ENCODE measurements at places on chromosomes 7 and 10.

GRCh38 chr7:47449810-47450590 lies 131.9 kb downstream of the TNS3 start:
- no peak for DNase-seq

DNA sequence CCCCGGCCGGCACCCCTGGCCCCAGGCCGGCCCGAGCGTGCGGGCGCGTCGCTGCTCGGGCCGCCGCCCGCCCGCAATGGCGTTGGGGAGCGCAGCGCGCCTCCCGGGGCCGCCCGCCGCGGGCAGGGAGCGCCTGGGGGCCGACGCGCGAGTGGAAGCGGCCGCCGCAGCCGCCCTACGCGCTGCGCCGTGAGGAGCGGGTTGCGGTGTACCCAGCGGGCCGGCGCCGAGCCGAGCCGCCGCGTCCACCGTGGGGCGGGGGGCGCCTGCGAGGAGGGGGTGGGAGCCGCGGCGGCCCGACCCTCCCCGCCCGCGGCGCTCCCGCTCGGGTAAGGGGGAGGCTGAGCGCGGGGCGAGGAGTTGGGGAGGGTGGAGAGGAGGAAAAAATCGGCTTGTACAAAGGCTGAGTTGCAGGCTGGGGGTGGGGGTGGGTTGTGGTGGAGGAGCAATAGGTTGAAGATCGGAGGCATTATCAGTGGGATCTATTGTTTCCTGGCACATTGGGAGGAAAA lies 473 bp downstream of the PPP1R9A start:
- DNase-seq = no peak

- no peak for DNase-seq
Measured at GRCh38 chr7:94060752-94061151, 56.6 kb upstream of the BET1 start.

DNA sequence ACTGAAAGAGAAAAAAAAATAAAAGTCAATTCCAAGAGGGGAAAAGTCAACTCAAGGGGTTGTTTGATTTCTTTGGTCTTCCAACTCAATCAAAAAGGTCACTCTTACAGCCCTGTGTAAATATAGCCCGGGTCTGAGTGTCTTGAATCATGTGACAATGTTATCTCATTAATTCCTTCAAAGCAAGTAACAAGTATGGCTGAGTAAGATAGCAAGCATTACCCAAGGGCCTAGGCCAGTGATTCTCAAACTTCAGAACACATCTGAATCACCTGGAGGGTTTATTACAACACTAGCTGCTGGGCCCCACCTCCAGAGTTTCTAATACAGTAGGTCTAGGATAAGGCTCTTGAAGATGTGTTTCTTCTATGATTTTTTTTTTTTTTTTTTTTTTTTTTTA lies 125.0 kb downstream of the PRLHR start:
- DNase-seq = no peak

DNA sequence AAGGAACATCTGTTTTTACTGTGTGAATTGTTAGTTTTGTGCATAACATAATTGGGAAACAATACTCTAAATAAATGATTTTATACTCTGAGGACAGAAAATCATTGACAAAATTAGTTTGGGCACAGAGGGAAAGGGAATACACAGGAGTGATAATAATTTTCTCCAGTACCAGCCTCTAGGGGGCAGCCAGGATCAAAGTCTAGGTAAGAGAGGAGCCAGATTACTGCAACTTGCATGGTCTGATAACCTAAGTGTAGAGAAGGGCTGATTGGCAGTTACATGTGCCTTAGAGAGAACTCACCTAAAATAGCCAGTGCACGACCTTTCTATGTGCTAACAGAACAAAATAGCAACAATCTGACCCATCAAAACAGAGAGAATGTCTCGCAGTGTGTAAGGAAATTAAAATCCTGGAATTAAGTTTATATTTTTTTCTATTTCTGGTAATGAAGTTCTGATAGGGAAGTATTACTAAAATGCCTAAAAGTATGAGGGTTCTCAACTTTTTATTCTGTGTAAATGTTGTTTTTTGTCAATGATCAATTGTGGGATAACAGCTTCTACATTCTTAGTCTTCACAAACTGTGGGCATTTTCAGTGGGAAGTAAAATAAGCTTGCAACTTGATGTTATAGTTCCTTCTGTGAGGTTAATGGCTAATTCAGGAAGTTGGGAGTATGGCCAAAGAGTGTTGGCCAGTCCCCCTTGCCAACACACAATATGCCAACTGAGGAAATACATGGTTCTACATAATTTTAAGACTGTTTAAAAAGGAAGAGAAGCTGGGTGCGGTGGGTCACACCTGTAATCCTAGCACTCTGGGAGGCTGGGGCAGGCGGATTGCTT lies 66.4 kb downstream of the EXOC6 start:
- DNase-seq = peak; percentile 18

DNA sequence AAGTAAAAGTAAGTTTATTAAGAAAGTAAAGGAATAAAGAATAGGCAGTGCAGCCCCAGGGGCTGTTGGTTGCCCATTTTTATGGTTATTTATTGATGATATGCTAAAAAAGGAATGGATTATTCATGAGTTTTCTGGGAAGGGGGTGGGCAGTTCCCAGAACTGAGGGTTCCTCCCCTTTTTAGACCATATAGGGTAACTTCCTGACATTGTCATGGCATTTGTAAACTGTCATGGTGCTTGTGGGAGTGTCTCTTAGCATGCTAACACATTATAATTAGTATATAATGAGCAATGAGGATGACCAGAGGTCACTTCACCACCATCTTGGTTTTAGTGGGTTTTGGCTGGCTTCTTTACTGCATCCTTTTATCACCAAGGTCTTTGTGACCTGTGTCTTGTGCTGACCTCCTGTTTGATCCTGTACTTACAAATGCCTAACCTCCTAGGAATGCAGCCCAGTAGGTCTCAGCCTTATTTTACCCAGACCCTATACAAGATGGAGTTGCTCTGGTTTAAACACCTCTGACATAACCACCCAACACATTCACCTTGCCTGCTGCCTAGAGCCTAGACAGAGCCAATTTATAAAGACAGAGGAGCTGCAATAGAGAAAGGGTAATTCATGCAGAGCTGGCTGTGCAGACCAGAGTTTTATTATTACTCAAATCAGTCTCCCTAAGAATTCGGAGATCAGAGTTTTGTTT lies 10.9 kb upstream of the ERCC6 start:
- no peak for DNase-seq

GRCh38 chr7:2488272-2488645 lies 12.1 kb upstream of the GRIFIN start:
- DNase-seq = no peak

DNA sequence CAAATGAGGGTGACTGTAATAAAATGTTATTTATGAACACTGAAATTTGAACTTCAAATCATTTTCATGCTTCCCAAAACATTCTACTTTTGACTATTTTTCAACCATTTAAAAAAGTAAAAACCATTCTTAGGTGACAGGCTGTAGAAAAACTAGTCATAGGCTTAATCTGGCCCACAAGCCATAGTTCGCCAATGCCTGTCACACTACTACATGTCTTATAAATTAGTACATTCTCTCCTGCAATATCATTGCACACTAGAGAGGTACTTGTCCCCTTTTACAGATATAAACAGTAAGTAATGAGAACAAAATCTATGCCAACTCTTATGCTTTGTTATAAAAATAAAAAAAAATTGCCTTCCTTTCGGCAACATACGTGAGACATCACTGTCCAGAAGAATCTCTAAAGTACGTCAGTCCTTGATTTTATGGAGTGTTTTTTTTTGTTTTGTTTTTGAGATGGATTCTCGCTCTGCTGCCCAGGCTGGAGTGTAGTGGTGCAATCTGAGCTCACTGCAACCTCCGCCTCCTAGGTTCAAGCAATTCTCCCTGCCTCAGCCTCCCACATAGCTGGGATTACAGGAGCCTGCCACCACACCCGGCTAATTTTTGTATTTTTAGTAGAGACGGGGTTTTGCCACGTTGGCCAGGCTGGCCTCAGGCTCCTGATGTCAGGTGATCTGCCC lies 23.2 kb downstream of the UPF2 start:
- DNase-seq = no peak

GRCh38 chr10:78699971-78700370 lies 368.8 kb upstream of the ZMIZ1 start:
- DNase-seq = no peak

- DNase-seq = no peak
Measured at GRCh38 chr10:10317151-10317550, 700.5 kb upstream of the CELF2 start.

GRCh38 chr7:6015917-6016652 lies 7.0 kb downstream of the AIMP2 start:
- DNase-seq = no peak

GRCh38 chr10:35300063-35300699 lies 36.1 kb upstream of the CCNY start:
- peak; percentile 63 for DNase-seq

- no peak for DNase-seq
Measured at GRCh38 chr10:133058331-133059092, 29.2 kb upstream of the ADGRA1 start.

DNA sequence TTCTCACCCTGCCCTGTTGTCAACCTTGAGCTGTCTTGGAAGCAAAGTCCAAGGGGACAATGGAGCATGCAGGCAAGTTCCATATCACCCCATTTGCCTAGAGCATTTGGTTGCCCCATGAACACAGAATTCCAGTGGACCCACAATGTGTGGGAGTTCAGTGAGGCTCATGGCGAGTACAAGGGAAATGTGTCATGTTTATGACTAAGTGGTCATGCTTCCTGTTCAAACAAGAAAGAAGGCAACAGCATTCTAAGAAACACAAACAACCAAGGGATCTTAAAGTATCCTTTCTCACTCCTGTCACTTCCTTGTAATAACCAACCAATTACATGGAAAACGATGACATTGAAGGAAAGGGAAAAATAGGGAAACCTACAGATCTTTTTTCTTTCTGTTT lies 513.0 kb downstream of the INHBA start:
- no peak for DNase-seq

- peak; percentile 29 for DNase-seq
Measured at GRCh38 chr10:84267503-84268126, 22.8 kb downstream of the RGR start.

- no peak for DNase-seq
Measured at GRCh38 chr10:128914681-128915080, 552.4 kb upstream of the MGMT start.

DNA sequence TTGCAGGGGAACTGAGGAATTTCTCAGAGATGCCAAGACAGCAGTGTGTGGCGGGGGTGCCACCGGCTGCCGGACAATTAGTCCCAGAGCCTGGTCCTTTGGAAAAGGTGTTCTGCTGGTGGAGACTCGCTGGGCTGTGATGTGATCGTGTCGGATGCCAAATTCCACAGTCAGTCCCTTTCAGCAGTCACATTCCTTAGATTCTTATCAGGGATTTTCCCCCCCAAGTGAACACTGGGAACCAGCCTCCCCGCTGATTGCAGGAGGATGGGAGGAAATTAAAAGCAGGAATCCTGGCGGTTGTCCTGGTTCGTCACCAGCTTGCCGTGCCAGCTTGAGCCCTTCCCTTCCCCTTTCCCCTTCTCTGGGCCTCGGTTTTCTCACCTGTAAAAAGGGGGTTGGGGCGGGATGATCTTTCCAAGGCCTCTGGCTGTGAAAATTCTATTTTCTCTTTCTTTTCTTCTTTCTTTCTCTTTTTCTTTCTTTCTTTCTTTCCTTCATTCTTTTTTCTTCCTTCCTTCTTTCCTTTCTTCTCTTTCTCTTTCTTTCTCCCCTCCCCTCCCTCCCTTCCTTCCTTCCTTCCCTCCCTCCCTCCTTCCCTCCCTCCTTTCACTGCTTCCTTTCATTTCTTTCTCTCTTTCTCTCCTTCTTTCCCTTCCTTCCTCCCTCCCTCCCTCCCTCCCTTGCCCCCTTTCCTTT lies 39.6 kb downstream of the COL26A1 start:
- no peak for DNase-seq

DNA sequence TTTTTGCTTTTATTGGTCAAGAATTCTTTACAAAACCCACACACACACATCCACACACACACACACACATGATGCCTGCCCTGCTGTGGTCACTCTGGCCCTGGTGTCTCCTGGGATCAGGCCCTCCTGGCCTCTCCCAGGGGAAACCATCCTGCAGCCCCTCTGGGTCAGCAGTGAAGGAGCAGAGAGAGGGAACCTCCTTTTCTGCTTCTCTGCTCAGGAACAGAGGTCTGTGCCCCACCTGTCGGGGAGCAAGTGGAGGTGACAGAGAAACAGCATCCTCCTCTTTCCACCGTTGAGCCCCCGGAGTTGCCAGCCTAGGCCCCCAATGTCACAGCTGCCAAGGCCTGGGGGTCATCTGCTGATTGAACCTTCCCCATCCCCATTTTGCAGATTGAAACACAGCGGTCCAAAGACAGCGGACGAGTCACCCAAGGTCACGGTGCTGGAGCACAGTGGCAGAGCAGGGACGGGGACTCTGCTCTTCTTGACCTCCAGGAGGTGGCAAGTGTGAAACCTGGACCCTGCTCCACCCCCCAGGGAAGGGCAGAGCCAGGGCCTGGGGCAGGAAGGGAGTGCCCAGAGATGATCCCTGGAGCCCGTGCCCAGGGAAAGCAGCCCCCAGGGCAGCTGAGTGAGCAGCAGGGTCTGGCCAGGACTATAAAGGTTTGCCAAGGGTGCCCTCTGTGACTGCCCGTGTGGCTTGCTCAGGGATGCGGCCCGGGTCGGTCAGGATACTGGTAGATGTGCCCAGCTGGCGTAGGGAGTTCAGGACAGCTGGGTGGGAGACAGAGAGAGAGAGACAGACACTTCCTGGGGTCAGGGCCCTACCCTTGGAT lies 15.0 kb upstream of the TBL2 start:
- DNase-seq = no peak

GRCh38 chr10:66762218-66762729 lies 163.6 kb upstream of the LRRTM3 start:
- no peak for DNase-seq

- no peak for DNase-seq
Measured at GRCh38 chr10:47374611-47375536, 9.2 kb downstream of the ZNF488 start.

GRCh38 chr7:50362712-50363282 lies 58.3 kb downstream of the IKZF1 start:
- DNase-seq = peak; percentile 73

DNA sequence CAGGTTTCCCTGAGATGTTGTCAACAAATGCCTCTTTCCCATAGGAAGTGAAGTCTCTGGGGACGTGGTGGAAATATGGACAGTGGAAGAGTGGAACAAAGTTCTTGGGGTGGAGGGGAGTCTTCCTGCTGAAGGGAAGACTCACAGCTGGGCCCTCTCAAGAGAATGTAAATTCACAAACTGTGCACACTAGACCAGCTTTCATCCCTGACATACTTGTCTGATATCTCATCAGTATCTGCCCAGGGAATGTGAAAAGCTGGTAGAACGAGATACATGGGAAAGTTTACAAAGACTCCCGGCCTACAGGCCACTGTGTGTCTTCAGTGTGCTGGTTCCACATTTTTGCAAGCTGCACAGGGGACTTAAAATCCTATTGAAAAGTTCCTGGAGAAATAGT lies 16.7 kb upstream of the CCDC3 start:
- no peak for DNase-seq

DNA sequence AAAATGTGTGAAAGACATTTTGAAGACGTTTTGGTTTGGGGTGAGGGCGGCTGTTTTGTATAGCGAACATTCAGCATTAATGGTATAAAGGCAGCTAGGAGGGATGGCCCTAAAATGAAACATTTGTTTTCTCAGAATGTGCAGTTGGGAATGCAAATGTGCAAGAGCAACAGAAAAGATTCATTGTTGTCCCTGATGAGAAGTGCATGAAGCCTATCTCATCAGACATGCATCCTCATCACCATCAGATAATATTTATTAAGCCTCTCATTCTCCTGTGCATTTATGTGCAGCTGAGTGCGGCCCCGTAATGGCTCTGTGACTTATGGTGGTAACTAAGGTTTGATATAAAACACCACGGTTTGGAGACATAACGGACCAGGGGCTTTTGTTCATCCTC lies 199.5 kb downstream of the GFRA1 start:
- no peak for DNase-seq
